Stimulated activated CD4-positive, alpha-beta T cell treated with anti-CD3 and anti-CD28 coated beads, TNF-alpha, amount 100 ng/mL, for 24 hours (primary cell): ENCODE measurements at places on chromosomes 6 and 20.

DNA sequence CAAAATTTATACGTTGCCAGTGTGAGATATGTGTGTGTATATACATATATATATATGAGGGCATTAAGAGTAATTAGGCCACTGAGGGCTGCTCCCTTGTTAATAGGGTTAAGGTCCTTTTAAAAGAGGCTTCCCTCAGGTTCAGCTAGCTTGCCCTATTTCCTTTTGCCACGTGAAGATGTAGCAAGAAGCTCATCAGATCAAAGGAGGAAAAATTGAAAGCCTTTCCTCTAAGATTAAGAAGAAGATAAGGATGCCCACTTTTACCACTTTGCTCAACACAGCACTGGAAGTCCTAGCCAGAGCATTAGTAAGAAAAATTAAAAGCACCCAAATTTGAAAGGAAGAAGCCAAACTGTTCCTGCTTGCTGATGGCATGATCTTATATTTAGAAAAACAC lies 33.2 kb upstream of the ISM1 start:
- no peak for DNase-seq

DNA sequence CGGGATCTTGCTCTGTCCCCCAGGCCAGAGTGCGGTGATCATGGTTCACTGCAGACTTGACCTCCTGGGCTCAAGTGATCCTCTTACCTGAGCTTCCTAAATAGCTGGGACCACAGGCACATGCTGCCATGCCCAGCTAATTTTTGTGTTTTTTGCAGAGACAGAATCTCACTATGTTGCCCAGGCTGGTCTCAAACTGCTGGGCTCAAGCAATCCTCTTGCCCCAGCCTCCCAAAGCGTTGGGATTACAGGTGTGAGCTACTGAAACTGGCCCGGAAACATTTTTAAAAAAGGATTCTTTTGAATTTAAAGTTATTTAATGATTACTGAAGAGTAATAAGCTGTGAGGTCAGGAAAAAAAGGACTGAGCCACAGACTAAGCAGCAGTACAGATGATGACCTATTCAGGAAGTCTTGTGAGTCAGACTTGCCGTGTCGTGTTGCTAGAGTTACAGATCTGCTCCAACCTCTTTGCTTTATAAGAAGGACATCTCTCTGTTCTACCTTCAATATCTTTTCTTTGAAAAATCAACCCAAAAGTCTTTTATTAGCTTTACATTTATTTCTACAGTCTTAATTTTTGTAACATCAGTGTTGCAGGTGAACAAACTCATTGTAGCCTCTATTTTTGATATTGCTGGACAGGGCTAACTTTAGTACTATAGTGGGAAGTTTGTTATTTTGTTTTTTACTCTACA lies 108.7 kb downstream of the NCOA3 start:
- peak; percentile 62 for DNase-seq

- no peak for DNase-seq
These were observed 57.8 kb upstream of the SDHAF4 start for GRCh38 chr6:70508953-70509352.

DNA sequence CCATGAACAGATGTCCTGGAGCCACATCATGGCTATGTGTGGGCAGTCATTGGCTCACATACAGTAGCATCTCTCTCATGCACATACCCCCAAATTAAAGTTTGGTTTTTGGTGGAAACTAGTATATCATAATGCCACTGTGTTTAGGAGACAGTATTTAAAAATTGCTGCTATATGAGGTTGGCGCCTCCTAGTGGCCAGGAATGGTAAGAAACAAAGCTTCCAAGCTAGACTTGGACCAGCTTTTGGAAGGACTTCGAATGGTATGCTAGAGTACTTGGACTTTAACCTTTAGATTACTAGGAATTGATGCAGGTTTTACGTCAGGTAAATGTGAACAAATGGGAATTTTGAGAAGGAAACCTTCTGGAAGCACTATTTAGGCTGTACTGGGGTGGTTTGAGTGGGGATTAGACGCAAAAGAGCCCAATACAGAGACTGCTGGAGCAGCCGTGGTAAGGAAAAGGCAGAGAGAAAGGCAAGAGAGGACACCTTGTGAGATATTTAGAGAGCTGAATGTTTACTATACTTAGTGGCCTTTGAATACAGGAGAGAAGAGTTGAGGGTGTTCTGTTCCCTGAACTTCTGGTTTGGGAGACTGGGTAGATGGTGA lies 23.8 kb downstream of the PRSS35 start:
- DNase-seq: peak; percentile 17
